ENCODE measurements at places on chromosomes 3 and 15. TPM values are rescaled to one million over a fixed set of nuclear protein-coding genes. Genes with fewer than 3 reads are reported as not detected.

The NAA50 gene
- total RNA-seq: 49.0 TPM

DNA sequence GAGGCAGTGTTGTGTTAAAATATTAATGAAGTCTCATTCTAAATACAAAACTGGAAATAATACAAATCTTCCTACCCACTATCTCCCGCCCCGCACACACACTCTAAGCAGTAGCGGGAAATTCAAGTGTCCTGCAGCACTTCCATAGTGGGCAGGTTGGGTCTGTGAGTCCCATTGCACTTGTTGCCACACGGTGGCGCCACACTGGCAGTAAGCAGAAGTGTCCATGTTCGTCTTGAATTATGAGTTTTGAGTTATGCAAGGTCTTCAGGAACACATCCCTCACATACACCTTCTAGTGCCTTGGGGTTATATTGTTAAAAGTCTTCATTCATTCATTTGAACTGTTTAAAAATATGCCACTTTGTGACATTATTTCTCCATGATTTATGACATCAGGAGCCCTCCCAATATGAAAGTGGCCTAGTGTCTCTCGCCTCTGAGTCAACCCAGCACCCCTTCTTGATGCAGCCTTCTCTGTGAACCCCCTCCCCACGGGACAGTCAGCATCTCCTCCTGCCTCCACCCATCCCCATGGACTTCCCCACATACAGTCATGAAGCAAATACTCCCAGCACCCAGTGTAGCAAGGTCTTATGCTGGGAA lies 17.6 kb upstream of the CCDC174 start:
- no peak overlapping the region for H3K27ac ChIP-seq
- peak; percentile 37 for DNase-seq
- no peaks in the 10 kb centered on the region for H3K4me1 ChIP-seq
- peaks cover 28% of the 10 kb centered on the region for H3K27me3 ChIP-seq
- H3K4me3 ChIP-seq: no peak overlapping the region

The ADIPOQ gene
- total RNA-seq: not detected

The UBE2E2 gene
- total RNA-seq: 7.2 TPM

DNA sequence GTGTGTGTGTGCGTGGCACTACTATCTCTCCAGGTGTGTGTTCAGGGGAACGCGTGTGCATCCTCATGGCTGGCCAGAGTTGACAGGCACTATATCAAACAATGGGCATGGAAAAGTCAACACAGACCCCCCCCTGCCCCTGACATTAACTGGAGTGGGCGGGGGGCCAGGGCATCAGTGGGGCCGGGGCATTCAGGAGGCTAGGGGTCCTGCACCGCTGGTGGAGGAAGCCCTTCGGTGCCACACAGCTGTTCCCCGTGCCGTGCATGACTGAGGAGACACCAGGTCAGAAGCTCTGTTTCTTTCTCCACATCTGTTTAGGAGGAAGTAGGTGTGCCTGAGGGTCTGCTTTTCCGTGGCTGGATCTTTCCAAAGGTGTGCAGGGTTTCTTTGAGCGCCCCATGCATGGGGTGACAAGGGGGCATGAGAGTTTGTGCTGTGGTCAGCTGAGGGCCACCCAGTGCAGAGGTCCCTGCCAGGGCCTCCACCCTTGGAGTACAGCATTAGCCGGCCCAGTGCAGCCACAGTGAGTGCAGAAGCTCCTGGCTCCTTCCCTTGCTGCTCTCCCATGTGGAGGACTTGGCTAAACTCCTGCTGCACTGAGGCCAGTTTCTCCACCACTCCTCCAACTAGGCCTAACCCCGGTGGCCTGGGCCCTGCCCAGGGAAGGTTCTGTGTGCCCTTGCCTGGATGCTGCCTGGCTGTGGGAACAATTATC lies 7.5 kb downstream of the C3orf22 start:
- no peaks in the 10 kb centered on the region for H3K36me3 ChIP-seq
- no peak for DNase-seq
- no peak overlapping the region for H3K4me3 ChIP-seq
- no peak overlapping the region for H3K27ac ChIP-seq
- H3K27me3 ChIP-seq: peaks cover 31% of the 10 kb centered on the region

- no peak for DNase-seq
- H3K4me3 ChIP-seq: no peak overlapping the region
- no peaks in the 10 kb centered on the region for H3K4me1 ChIP-seq
Observed at GRCh38 chr3:100865442-100865841, 127.8 kb downstream of the ABI3BP start.

The PRTG gene
- not detected for total RNA-seq

The RTP3 gene
- not detected for total RNA-seq

The ITIH1 gene
- total RNA-seq: not detected

The RHOV gene
- not detected for total RNA-seq

Measured in T-cell (primary cell).